Fibroblast of the aortic adventitia (primary cell): ENCODE measurements at places on chromosomes 6 and 20. TPM values are rescaled to one million over a fixed set of nuclear protein-coding genes. Genes with fewer than 3 reads are reported as not detected.

C6orf118 gene
- not detected in 2 replicates for total RNA-seq

GRCh38 chr6:47042275-47042791 is at the start of gene ADGRF1:
TSS of gene ADGRF1 (minus strand) at chr6:47042332. CDS start at chr6:47029061, 13,271 bp downstream.
- DNase-seq: no peak

CST5 gene
- not detected in 2 replicates for total RNA-seq

DNA sequence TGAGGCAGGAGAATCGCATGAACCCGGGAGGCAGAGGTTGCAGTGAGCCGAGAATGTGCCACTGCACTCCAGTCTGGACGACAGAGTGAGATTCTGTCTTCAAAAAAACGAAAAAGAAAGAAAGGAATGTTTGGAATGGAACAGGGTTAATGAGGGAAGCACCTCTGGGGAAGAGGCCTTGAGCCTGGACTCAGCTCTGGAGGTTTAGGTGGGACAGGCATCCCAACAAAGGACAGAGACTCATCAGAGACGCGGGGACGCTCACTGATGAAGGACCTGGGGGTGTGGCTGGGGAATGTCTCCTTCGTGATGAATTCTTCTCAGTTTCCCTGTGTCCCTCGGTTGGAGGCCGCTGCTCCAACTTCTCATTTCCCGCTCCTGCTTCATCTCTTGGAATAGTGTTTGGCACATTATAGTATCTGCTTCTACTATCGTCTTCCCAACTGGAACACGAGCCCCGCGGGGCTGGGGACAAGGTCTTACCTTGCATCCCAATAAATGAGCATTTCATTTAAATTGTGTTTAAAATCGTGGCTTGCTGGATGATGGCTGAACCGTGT is 27.6 kb downstream of the KIF25 start:
- no peak for DNase-seq

- DNase-seq: no peak
These were observed 90.7 kb upstream of the F13A1 start for GRCh38 chr6:6411115-6411514.

RIN2 gene
- total RNA-seq: 36.6 and 61.1 TPM in 2 replicates
